Pancreas (tissue), 10 donors: ENCODE measurements at places on chromosomes 7 and 10.

- DNase-seq: no peak
Observed at GRCh38 chr10:118980135-118980865, 49.2 kb upstream of the NANOS1 start.

GRCh38 chr10:10911471-10911921 is 106.2 kb upstream of the CELF2 start:
- DNase-seq: no peak

- DNase-seq: no peak
Observed at GRCh38 chr7:3910054-3910453, 609.0 kb downstream of the SDK1 start.

GRCh38 chr10:117652228-117653169 is 110.0 kb downstream of the EMX2 start:
- no peak for DNase-seq

DNA sequence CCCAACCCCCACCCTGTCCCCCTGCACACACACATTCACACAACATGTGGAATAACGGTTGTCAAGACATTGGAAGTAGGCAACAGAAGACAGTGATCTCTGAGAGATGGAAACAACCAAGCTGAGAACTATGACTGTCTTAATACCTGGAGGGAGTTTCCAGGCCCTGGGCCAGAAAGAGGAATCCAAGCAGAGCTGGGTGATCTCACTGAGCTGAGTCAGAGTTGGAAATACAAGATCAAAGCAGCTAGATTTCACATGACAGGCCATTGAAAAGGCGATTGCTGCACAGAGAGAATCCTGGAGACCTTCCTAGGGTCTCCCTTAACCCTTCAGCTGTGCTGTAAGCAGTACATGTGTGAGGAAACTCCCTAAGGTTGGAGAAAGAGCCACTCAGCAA is 165.8 kb upstream of the PRSS1 start:
- DNase-seq: peak; percentile 58

GRCh38 chr10:132143162-132143561 is 43.6 kb upstream of the DPYSL4 start:
- DNase-seq: no peak

DNA sequence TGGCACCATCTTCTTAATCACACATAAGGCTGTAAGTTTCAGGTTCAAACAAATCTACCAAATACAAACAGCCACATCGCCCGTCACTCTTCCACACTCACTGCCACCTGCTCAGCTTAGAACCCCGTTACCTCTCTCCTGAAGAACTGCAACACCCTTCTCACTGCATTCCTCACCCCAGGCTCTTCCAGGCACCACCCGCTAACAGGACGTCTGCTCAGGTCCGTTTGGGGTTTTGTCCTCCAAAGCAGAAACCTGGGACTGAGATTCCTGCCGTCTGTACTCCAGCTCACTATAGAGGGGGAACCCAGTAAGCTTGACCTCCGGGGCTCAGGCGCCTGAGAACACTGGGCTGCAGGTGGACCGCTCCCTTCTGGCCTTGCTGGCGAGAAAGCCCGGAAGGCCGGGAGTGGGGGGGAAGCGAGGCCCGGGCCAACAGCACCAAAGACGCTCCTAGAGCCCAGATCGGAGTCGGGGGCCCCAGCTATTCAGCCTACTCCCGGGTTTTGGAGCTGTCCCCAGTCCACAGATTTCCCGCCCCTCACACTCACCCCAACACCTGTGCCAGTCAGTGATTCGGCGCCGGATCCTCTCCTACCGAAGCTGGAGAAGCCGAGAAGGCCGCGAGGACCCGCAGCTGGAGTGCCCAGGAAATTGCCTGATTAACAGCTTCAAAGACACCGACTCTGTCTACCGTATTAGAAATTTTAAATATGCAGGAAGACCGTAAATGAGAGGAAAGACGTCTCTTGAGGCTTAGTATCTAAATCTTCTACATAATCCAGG is at the start of gene AP3M1:
Gene AP3M1, minus strand, starts transcription at position 625 of the 786 bp plus-strand sequence. CDS start 12,449 bp downstream, outside the sequence.
- DNase-seq: peak; percentile 87

DNA sequence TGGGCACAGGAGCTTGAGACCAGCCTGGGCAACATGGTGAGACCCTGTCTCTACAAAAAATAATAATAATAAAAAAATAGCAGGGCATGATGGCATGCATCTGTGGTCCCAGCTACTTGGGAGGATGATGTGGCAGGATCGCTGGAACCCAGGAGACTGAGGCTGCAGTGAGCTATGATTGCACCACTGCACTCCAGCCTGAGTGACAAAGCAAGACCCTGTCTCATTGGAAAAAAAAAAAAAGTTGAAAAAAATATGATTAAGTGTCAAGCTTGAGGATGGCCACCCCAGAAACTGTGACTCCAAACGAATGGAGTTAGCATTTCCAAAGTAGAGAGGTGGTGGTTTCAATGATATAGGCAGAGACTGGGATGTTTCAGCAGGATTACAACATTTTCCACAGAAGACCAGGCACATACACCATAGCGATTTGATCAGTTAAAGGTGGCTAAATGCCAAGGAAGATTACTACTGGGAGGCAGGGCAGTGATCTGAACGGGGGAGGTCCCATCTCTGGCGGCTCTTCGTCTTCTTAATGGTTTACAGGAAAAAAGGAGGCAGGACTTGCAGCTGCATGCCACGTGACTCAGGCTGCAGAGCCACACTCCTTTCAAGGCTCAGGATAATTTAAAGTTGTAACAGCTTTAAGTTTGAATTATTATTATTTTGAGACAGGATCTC is 250.6 kb upstream of the GALNT17 start:
- DNase-seq: no peak

GRCh38 chr7:129851174-129851573 is 101.6 kb downstream of the UBE2H start:
- no peak for DNase-seq

GRCh38 chr10:13839430-13839990 is 252.7 kb downstream of the PRPF18 start:
- DNase-seq: no peak

DNA sequence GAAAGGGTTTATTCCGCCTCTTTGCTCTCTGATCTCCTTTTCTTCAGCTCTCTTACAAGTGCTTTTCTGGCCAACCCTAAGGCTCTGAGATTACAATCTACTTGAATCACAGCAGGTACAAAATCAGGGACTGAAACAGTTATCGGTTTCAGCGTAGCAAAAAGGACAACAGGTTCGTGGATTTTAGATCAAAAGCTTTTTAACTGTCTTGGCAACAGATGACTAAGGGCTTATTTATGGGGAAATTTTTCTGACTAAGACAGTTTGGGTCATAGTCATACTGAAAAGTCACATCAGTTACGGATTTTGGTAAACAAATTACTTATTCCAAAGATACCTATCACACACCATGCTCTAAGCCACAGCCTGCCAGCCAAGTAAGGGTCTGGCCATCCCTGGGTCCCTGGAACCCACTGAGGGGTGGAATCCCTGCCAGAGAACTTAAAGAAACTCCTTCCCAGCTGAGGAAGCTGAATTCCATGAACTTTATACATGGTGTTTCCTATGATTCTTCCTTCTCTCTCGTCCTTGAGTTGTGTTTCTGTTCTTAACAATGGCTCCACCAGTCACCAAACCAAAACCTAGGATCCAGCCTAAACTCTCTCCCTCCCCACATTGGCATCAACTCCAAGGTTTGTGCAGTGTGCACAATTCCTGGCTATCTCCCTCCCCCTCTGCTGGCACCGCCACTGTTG is 169.3 kb downstream of the FAM107B start:
- no peak for DNase-seq

DNA sequence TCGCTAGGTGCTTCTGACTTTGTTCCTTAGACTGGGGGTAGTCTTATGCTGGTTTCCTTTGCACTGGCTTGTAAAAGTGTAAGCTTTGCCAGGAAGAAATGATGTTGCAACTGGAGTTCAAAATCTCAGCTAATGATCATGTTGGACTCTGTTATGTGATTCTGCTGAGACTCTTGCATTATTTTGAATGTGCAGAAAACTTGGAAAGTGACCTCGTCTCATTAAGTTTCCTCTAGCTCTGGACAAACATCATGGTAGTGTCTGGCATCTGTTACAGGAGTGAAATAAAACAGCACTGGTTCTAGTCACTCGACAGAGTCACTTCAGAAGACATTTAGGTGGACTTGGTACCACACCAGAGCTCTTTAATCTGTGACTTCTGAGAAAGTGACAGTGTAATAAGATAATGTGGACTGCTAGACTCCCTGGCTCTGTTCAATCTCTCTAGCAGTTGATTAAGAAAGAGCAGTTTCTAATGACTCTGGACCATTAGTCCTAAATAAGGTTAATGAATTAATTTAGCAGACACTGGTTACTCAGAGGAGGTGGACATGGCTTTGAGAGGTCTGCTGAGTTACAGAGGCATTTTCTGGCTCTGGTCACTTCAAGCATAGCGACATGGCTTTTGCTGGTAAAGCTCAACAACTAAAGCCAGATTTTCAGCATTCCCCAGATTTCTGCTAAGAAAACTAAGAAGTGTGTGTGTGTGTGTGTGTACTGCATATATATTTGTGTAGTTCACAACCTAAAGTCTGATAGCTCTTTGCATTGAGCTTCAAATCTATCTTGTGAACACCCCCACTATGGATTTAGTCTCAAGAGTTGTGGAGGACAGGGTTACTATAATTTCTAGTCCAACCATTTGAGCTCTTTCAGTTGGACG is 2.0 kb downstream of the NRP1 start:
- DNase-seq: no peak

DNA sequence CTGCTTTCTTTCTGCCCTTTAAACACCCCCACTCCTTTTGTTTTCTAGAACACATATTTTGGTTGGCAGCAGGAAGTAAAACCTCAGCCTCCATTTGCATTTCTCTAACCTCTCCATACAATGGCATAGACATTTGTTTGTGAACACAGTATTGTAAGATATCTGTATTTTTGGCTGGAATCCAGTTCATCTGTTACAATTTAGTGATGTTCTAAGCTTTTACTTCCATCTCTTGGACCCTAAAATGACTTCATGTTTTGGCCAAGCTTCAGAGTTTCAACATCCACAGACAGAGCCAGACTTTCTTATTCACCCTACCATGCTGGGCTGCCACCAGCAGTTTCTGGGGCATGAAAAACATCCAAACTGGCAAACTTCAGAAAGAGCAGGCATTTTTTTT is 21.1 kb upstream of the AUTS2 start:
- no peak for DNase-seq

- DNase-seq: no peak
Observed at GRCh38 chr7:4689668-4690067, 7.6 kb downstream of the FOXK1 start.

DNA sequence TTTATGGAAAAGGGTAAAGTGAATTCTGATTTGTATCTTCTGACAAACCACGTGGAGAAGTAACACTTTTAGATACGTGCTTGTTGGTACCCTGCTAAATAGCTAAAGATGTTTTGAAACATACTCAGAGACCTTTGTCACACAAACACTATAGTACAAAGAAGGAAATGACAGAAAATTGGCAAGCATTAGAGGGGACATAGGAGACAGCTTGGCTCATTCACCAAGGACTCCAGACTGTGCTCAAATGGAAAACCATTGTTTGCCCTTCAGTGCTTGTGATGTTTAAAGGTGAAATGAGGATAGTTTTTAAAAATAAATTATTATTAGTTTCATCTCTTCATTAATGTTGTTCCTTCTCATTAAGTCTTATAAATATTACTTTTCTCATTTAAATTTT is 34.0 kb upstream of the CD36 start:
- DNase-seq: no peak

DNA sequence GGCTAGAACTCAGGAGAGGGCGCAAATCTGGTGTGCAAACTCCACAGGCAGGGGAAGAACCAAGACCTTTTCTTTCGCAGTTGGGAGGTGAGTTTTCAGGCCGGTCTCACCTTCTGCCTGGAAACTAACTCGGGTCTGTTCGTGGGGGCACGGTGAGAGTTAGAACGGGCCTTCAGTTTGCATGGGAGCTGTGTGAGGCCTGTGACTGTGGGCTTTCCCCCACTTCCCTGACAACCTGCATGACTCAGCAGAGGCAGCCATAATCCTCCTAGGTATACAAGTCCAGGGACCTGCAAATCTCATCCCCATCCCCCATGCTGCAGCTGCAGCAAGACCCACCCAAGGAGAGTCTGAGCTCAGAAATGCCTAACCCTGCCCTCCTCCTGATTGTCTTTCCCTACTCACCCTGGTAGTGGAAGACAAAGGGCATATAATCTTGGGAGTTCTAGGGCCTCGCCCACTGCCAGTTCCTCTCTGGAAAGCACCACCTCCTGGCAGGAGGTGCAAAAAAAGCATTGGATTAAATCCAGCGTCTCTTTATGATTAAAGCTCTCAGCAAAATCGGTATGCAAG is 194.9 kb upstream of the ETV1 start:
- DNase-seq: no peak

DNA sequence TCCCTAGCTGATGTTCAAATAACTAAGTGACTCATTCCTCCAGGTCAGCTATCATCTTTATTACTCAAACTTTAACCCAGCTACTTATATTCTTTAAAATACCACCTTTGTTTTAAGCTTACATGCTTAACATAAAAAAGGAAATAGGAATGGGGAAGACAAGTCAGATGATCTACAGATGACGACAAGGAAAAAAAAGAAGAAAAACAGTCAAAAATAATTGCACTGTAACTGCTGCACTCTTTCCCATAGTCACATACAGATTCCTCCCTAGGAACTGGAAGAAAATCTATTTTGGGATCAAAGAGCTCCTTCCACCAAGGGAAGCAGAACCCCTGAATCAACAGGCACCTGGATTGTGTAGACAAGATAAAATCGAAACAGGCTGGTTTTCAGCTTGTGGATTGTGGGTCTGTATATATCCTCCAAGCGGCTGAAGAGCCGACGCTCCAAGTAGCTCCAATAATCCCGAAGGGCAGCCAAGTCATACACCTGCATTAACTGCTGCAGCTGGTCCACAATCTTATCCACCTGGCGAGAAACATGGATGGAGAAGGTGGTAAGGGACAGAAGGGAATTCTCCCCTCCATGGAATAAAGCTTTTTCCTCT is 2.0 kb downstream of the WDR91 start:
- DNase-seq: no peak

GRCh38 chr7:81469869-81470723 is 299.8 kb downstream of the HGF start:
- peak; percentile 73 for DNase-seq
